Osteoblast (primary cell): ENCODE measurements at places on chromosomes 6 and 20. TPM values are rescaled to one million over a fixed set of nuclear protein-coding genes. Genes with fewer than 3 reads are reported as not detected.

GRCh38 chr6:27303613-27304272 is 8.3 kb downstream of the POM121L2 start:
- peak; percentile 82 for DNase-seq

Gene YTHDF1
- 23.9 and 26.8 TPM in 2 replicates for total RNA-seq

DNA sequence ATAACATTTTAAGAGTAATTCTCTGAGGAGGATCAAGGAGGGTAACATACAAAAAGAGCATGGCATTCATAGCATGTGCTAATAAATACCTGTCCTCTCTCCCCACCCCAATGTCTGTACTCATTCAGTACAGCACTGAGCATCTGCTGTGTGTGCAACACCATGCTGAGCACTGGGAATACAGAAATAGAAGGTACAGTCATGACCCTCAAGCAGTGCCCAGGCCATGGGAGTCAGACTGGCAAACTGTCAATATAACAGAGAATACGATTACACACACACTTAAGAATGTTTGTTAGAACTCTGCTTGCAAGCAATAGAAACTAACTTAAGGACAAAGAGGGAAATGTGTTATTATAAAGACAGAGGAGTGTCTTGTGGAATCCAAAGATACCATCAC is 24.7 kb upstream of the ZFAND3 start:
- peak; percentile 82 for DNase-seq

DNA sequence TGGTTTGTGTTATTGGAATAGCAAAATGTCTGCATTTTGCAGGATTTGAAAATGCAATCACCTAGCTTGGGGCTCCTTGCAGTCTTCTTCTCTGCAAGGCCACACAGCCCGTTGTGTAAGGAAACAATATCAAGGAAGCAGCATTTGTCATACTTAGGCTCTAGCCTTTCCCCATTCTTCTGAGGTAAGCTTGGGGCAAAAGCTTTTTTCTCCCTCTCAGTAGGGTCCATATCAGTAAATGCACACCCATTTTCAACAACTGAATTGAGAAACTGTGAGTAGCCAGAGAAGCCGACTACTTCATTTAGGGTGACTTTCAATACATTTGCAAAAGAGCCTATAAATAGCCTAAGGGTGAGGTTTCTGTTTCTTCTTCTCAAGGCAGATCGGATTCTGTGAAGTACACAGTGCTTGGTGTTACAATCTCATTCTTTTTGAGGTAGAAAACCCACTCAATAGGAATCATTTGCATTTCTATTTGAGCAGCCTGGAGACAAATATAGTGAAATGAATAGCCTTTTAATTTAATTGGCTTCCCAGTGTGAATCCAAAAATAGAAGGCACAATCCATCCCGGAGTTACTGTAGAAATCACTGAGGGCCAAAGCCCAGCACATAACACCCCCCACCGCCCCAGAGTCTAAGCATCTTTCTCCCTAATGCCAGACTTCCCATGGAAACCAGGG is 61.8 kb downstream of the BTBD3 start:
- no peak for DNase-seq

DNA sequence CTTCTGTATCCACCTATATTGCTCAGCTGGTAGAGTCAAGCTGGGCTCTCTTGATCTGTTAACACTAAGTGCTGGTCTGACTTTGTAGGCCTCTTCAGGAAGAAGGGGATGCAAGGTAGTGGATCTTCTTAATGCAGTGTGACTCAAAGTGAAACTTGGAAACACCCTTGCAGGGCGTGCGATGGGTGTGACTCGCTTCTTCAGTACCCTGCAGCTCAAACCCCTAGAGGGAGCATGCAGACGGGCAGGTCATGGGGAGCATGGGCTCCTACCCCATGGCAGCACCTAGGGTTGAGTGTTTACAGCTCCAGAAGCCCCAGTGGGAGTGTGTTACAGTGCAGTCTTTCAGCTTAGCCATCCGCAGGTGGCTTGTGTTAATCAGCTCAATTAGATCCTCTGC is 757 bp upstream of the SAMD3 start:
- no peak for DNase-seq

DNA sequence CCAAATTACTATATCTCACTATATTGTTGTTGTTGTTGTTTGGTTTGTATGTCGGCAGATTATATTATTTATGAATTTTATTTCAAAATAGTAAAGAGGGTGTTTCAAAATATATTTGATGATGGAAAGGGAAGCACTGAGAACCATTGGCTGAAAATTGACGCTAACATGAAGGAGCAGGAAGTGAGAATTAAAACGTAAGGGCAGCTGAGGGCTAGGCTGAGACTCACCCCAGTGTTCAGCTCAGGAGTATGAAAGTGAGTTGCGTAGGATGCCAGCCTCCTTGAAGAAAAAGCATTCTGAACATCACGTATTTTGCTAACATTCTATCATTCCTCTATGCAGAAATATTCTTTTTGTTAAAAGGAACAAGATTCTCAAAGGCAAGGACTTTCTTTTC is 10.7 kb upstream of the IPCEF1 start:
- DNase-seq = no peak

Gene SLC22A2
- total RNA-seq = under 0.01 TPM in 2 replicates

Gene ZSCAN9
- 10.9 and 11.2 TPM in 2 replicates for total RNA-seq

DNA sequence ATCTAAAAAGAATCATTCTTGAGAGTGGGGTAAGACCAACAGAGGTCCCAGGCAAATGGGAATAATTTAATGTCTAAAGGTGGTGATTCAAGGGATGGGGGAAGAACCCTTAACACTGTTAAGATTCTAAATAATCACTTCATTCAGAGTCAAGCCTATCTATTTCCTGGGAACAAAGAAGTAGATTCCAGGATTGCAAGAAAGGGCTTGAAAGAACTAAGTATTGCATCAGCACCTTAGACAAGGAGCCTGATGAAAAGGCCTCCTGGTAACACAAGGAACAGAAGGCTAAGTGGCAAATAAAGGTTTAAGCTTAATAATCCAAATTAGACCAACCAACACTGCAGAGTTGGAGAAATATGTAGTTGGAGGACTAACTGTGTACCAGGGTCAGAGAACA is 620.7 kb upstream of the BTBD3 start:
- no peak for DNase-seq
